ENCODE measurements at places on chromosomes 1 and 21.

GRCh38 chr21:33007747-33008146 is 18.0 kb upstream of the OLIG2 start:
- DNase-seq, result no peak

DNA sequence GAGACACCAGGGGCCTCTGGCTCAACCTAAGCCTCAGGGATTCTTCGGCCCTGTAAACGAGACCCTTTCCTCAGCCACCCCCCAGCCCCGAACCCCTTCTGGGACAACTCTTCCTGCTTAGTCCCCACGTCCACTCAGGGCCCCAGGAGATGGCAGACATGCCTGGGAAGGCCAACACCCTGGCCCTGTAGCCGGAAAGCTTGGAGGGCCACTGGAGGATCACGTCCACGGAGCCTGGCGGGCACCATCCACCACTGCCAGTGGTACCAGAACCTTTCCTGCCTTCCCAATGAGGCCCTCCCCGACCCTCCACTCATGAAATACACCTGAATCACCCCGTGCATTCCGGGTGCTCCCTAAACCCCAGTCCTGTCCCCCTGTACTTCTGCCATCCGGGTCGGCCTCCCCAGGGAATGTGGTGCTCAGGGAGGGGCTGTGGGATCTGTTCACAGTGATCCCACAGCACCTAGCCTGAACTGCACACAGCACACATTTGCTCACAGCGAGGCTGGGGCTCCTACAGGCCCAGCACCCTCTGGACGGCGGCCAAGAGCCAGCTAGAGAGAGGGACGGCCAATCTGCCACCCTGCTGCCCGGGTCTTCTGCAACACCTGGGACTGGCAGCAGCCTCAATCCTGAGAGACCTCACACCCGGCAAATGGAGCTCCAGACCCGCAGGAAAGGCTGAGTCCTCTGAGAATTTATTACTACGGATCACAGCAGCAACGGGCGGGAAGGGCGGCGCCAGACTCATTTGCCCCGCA is 1.8 kb downstream of the AURKAIP1 start:
- DNase-seq, result no peak

GRCh38 chr1:41532206-41532975 is 47.9 kb upstream of the EDN2 start:
- DNase-seq, result no peak

GRCh38 chr1:229032375-229032774 is 238.5 kb upstream of the RAB4A start:
- no peak for DNase-seq

- no peak for DNase-seq
Observed at GRCh38 chr1:80248886-80249285, 1242.4 kb upstream of the ADGRL4 start.

DNA sequence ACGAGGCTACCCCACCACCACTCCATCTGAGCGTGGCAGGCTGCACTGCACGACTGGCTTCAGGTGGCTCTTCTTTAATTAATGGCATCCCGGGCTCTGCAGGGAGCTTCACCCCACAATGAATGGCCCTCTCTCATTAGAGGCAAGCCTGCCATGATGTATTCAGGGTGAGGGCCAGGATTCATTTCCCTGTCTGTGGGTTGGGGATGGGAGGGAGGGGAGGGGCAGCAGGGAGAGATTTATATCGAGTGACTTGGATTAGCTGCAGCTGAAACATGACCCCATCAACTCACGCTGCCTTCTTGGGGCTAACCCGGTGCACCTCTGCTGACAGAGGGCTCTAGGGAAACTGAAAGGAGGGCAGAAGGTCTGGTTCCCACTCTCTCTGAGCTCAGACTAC is 54.2 kb downstream of the ERI3 start:
- DNase-seq, result no peak

GRCh38 chr1:172845371-172845770 is 186.5 kb downstream of the FASLG start:
- DNase-seq, result peak; percentile 72

DNA sequence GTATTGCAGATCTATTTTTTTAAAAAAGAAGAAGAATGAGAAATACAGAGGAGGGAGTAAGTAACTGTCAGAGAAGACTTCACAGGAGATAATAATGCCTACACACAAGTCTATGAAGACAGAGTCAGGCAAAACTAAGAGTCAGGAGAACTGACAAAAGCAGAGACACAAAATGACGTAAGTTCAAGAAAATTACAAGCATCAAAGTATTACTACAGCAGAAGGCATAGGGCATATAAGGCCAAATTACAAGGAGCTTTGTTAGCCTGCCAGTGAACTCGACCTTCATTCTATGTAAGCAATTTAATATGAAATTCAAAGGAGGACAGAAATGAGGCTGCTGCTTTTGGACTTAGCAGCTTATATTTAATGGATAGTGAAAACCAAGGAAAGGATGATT is 23.7 kb downstream of the FAF1 start:
- no peak for DNase-seq

All from activated T-cell treated with anti-CD3 and anti-CD28 coated beads, Interleukin-2, amount 50 U/mL, for 48 hours (primary cell).